ENCODE measurements at places on chromosomes 6 and 20. TPM values are rescaled to one million over a fixed set of nuclear protein-coding genes. Genes with fewer than 3 reads are reported as not detected.

DNA sequence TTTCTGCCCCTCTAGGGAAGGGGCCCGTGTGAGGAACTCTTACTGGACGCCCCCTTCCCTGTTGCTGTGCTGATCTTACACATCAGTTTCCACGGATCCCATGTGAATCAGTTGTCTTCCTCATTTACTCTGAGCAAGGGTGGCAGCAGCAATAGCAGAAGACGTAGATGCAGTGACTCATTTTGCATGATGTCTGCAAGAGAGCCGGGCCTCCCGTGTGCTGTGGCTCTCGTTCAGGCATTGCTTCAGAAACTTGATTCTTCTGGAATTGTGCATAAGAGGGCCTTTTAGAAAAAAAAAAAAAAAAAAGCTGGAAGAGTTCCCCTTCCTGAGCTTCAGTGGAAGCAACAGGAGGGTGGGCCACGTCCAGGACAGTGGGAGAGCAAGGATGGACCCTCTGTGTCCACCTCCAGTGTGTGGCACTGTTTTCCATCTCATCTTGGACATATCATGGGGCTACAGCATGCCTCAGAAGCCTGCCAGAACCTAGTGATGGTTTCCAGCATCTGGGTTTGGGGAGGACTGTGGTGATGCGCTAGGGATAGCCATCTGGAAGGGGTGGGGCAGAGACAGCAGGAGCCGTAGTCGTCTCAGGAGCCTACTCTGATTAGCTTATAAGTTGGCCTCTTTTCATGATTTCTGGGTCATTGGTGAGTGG lies 62.1 kb downstream of the FOXO3 start:
- DNase-seq = no peak

Gene SCUBE3
- not detected for total RNA-seq

- no peak for DNase-seq
Observed at GRCh38 chr20:53423587-53424146, 170.0 kb downstream of the ZNF217 start.

DNA sequence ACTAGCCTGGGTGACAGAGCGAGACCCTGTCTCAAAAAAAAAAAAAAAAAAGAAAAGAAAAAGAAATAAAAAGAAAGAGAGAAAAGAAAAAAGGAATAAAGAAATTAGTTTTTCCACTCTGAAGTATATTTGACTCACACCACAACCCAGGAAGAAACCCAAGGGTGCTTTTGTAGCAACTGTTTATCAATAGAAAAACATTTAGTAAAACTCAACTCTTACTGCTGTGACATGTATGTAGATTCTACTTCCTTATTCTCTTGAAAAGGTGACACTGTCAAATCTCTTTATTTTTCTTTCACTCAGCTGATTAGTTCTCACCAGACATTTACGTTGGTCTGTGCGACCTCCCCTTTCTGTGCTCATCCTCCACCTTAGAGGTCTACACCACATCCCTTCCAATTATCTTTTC lies 99.9 kb upstream of the SHLD1 start:
- DNase-seq = no peak

GRCh38 chr20:45958593-45958992 lies 13.4 kb downstream of the ZNF335 start:
- no peak for DNase-seq

DNA sequence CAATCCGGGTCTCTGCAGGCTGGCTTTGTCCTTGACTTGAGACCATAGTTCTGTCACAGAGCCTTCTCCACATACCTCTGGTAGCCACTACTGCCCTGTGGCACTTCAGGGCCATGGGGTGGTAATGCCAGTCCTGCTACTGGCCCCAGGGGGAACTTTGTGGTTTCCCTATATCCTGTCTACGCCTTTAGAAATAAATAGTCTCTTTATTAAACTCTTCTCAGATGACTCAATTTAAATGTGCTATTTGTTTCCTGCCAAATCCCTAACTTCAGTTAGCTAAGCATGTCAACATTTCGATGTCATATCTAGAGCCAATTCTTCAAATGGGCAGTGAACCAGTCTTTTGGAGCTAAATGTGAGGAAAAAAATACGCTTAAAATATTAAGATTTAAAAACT lies 60.1 kb downstream of the SEL1L2 start:
- DNase-seq = no peak

DNA sequence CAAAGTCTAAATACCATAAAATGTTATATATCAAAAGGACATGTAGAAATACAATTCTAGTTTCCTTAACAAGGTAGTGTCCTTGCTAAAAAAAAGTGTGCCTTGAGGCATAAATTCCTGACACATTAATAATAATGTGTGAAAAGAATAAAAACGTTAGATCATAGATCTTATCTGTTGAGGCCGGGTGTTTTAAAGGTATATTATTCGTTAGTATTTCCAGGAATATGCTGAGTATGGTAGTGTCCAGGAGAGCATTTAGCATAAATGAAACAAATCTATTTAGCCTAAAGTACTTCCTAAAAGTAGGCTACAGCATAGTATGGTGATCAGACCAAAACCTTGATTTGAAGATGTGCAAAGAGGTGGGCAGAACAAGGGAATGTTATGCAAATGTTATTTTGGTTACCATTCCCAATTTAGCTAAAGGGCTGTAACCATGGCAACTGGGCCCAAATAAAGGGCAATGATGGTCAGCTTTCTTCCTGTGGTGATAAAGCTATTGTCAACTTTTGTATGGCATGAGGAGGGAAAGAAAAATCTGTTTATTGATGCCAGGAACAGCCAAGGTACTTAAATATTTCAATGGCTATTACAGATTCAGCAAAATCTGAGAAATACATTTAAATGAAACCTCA lies 18.9 kb downstream of the MKKS start:
- DNase-seq = no peak

DNA sequence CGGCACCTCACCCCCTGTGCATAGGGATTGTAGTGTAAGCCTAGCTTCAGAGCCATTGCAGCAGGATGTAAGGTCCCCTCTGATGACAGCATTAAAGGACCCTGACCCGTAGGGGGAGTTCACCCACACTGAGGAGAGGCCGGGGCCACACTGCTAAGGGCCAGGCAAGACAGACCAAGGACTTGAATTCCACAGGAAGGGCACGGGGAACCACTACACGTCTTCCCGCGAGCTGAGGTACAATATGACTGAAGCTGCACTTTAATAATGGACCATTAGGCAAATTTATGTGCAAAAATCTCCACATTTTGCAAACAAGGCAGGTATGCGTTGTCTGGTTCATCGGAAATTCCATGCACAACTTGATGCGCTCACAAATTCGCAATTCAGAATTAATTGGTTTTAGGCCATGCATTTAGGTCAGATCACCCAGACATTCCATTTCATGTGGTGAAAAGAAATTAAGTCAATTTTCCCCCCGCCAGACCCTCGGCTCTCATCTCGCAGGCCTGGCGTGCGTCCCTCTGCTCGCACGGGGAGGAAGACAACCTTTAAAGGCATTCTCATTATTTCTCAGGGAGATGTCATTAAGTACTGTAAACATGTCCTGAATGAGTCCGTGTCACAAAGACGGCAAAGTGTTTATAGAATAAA lies 111.8 kb downstream of the FOXA2 start:
- no peak for DNase-seq

GRCh38 chr6:39496915-39497314 lies 174.4 kb upstream of the KCNK16 start:
- DNase-seq = no peak

Gene KAT14
- 22.5 TPM for total RNA-seq

DNA sequence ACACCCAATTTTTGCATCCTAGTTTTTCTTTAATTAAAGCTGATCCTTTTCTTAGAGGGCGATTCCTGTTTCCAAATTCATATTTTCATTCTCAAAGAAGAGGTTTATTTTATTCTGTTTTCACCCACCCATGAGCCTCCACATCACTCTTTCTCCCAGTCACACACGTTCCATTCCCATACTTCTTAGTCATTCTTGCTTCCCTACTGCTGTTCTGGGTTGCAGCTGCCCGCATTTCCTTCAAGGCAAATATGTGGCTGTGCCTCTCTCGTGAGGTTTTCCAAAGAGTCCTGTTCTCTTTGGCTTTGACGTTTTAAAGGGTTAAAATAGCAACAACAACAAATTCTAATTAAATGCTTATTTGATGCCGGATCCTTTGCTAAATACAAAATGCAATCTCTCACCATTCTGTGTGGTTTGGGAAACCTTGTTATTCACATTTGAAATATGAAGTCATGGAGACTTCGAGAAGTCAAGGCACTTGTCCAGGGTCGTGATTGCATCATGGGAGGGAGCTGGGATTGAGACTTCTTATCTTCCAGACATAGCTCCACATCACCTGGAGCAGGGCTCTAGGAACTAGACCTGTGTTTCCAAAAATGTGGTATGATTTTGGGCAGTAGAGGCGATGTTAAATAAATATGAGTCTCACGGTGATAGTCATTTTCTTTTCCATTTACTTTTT lies 126.6 kb downstream of the DOK5 start:
- no peak for DNase-seq

Gene NRSN1
- total RNA-seq = not detected

DNA sequence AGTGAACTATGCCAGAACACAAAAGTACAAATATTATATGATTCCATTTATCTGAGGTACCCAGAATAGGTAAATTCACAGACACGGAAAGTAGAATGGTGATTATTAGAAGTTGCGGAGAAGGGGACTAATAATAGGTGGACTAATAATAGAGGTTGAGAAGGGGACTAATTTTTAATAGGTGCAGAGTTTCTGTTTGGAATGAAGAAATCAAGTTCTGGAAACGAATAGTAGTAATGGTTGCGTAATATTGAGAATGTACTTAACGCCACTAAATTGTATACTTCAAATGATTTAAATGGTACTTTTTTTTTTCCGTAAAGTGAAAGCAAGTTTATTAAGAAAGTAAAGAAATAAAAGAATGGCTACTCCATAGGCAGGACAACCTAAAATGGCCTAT lies 33.2 kb downstream of the B4GALT5 start:
- no peak for DNase-seq

GRCh38 chr20:17657079-17657825 lies 24.8 kb downstream of the RRBP1 start:
- no peak for DNase-seq

- no peak for DNase-seq
Observed at GRCh38 chr6:131758920-131759319, 48.1 kb upstream of the CTAGE9 start.

DNA sequence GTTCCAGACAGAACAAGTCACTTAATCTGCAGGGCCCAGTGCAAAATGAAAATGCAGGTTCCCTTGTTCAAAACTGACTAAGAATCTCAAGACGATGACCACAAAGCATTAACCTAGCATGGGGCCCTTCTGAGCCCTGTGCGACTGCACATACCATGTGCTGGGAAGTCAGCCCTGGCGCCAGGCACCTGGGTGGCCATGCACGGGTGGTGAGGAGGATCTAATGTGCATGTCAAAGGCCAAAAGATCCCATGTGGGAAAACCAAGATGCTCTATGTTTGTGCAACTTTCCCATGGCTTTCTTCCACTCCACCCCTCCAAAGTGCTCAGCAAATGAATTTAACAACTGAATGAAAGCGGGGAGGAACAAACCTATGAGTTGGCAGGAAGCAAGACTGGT lies 33.5 kb upstream of the NXT1 start:
- DNase-seq = no peak

GRCh38 chr20:11001764-11002540 lies 328.2 kb upstream of the JAG1 start:
- no peak for DNase-seq

DNA sequence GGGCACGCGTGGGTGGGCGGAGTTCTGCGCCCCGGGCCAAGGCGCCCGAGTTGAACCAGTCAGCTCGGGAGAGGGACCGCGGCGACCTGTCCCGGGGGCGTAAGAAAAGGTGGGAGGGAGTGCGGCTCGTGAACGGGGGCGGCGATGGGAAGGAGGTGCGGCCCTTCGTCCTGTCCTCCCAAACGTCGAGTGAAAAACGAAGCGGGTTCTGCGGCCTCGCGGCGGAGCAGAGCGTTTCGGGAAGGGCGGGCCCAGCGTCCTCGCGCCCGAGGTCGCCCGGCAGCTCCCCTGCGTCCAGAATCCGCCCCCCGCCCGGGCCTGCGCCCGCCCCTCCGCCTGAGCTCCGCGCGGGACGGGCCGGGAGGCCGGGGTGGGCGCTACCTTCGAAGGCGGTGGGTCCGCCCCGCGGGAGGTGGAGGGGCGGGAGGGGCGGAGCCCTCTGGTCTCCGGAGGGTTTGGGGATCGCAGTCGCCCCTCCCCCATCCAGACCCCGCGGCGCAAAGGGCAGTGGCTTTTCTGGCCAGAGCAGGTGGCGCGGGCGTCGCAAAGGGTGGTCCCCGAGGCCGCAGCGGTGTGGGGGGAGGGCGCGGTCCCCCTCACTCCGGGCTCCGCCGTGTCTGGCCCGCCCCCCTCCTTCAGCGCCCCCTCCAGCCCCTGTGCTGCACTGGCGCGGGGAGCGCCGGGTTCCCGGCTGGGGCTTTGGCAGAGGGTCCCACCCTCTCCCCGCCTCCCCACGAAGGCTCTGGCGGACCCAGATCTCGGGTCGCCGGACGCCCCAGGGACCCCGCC lies 838 bp downstream of the STMN3 start:
- no peak for DNase-seq

- DNase-seq = no peak
Observed at GRCh38 chr20:32635764-32636163, 38.0 kb downstream of the C20orf203 start.

- DNase-seq = no peak
Observed at GRCh38 chr6:74755778-74756177, 450.1 kb downstream of the COL12A1 start.

GRCh38 chr20:2956480-2956879 lies 83.2 kb downstream of the PTPRA start:
- no peak for DNase-seq

Gene ATRN
- total RNA-seq = 14.9 TPM

- DNase-seq = no peak
Observed at GRCh38 chr20:63556873-63557478, 3.0 kb downstream of the FNDC11 start.

DNA sequence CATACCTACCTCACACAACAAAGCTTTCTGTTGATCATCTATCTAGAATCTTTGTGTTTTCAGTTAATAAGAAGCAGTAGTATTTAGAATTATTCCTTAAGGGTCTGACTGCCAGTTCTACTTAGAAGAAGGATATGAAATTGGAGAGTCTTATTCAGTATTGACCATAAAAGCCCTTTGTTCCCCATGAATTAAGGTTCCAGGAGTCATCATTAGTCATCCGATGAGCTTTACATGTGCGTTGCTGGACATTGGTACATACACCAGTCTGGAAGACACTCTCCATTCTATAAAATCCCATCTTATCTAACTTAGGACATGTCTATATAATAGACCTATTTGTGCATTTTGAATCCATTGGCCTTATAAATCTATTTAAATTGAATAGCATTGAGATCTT lies 34.4 kb upstream of the RNF217 start:
- DNase-seq = no peak

Gene EPM2A
- total RNA-seq = 18.9 TPM

- DNase-seq = no peak
Observed at GRCh38 chr20:1198751-1199150, 4.5 kb upstream of the C20orf202 start.

DNA sequence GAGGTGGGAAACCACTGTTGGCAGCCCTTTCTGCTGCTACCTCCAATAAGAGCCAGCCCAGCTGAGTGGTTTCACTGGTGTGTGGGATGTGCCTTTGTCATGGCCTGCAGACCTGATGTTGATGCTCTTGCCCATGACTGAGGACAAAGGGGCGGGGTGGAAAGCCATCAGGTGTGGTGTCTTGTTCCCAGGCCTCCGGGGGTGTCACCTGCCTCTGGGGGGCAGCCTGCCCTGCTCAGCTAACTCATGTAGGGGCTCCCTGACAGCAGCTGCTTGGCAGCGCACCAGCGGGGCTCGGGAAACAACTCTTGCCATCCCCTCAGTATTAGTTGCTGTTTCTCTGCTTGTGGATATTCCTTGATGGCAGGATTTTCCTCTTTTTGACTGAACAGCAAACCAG lies 91.3 kb downstream of the LYRM2 start:
- DNase-seq = no peak

Gene SIM1
- 0.13 TPM for total RNA-seq

- no peak for DNase-seq
Observed at GRCh38 chr6:93416571-93417420, 2.6 kb downstream of the EPHA7 start.

Gene OR2H1
- total RNA-seq = not detected
